ENCODE measurements at places on chromosomes 13 and 19.
A peak's percentile ranks its signal among the peaks of the same experiment; 100 is the strongest.

DNA sequence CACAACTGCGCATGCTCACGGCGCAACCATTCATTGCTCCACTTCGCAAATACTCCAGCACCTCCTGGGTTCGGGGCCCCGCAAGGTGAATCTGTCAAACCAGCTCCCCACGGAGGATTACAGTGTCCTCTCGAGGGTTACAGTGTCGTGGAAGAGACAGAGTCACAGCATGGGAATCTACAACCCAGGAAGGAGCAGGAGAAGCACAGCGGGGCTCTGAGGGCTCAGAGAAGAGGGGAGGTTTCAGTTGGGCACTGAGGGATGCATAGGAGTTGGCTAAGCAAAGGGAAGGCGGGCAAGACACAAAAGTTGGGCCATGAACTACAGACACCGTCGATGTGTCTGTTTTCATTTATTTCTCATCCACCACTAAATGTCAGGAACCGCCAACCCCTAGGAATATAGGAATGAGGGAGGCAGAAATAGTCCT is 1.0 kb upstream of the GTF2F1 start:
- DNase-seq: no peak

GRCh38 chr13:25415241-25415640 is 43.5 kb downstream of the ATP8A2 start:
- DNase-seq: no peak

DNA sequence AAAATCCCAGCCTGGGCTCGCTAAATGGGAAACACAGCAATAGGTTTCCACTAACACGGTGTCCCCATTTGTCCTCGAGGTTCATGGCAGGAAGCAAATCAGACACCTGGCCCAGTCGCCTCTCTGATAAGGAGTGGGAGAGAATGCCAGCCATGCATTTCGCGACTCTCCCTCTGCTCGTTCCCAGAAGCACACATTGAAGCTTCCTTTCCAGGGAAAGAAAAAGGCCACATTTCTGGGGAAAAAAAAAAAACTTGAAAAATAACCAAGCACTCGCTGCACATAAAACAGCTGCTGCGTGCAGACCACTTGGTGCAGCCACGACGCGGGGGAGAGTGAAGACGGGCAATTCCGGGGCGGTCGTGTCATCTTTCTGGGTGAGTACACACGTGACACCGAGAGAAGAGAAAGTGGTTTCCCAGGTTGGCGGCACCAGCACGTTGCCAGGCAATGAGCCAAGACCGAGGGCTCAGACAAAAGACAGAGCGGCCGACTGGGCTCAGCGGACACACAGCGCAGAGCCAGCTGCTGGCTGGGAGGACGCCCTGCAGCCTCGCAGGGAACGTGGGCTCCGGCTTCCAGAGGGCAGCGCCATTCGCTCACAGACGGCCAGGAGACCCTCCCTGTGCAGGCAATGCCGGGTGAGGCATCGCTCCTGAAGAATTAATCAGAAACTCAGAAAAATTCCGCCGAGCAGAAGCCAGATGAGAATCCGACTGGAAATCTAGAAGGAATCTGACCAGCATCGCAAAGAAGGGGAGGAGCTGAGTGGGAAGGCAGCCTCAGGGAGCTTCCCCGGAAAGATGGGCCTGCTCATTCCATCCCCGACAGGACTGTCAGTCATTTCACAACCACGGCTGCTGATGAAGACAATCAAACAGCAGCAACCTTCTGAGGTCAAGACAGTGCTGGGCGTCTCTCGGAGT is 83.2 kb upstream of the IRS2 start:
- DNase-seq: peak; percentile 52

DNA sequence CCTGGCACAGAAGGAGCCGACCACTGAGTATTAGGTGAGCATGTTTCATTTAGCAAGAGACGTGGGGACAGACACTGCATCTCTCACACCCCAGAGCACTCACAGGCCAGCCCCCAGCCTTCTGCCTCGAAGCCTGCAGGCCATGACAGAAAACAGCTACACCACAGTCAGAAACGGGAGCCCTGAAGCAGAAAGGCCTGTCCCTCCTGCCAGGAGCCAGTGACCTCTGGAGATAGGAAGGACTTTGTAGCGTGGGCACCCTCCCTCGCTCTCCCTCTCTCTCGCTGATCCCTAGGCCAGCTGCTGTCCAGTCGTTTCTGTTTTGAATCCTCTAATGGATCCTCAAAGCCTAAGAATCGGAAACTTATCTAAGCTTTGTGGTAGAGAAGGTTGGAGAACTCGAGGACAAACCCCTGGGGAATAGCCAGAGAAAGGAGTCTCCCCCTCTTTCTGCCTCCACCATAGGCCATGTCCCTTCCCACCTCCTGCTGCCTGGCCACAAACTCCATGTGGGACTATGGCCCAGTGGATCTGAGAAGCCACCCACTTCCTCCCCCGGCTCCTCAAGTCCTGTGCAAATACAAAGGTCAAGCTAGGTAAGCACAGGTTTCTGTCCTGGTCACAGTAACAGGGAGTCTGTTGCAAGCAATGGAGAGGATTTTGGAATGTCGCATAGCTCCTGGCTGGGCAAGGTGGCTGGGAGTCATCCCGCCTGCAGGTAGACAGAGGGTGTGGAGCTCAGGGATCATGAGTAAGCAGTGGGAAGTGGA is 95.1 kb downstream of the NUFIP1 start:
- no peak for DNase-seq

GRCh38 chr13:48908381-48909055 is 67.2 kb upstream of the FNDC3A start:
- DNase-seq: no peak

DNA sequence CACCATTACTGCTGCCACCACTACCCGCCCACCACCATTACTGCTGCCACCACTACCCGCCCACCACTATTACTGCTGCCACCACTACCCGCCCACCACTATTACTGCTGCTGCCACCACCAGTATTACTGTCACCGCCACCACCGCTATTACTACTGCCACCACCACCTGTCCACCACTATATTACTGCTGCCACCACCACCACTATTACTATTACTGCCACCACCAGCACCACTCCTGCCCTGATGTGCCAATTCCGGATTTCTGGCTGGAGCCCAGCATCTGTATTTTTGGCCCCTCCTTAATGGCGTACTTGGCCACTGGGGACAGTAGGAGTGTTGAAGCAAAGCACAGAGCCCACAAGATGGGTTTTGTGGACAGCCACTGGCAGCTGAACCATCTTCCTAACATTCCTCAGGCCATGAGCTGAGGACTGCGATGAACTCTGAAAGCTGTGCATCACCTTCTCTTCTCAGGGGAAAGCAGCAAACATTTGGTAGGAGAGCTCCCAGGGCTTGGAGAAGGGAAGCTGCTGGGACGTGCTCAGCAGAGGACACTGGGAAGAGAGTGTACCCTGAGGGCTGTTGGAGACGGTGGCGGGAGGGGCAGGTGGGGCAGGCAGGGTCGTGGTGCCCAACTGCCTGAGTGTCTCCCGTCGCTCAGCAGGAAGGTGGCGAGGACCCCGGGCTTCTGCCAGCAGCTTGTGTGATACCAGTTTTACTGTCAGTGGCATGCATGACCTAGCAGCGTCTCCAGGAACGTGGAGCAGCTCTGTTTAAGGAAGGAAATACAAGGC is 23.0 kb downstream of the CUL4A start:
- DNase-seq: no peak

GRCh38 chr13:53018690-53019647 is 9.6 kb upstream of the OLFM4 start:
- no peak for DNase-seq

- no peak for DNase-seq
Measured at GRCh38 chr13:51385114-51385513, 45.6 kb downstream of the SERPINE3 start.

DNA sequence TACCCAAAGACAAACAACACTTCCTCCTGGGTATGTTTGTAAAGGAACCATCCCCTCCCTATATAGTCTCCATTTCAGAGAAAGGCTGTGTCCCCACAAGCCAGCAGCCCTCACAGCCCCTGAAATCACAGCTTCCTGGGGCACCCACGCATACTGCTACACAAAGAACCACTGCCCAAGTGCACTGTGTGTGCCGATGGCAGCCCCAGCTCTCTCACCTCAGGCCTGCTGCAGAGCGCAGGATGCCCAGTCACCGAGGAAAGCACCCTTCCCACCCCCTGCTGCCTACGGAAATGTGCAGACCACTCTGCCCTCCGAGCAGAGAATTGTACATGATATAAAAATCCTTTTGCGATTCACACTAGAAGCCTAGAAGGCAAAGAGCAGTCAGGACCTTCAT is 39.4 kb downstream of the SOHLH2 start:
- no peak for DNase-seq

- no peak for DNase-seq
Measured at GRCh38 chr19:54189145-54189734, at the start of gene MBOAT7. Gene MBOAT7 (minus strand): TSS chr19:54189580. CDS start chr19:54188508, 1,072 bp downstream.

- DNase-seq: no peak
Measured at GRCh38 chr13:77692746-77693448, 4.6 kb upstream of the SLAIN1 start.

DNA sequence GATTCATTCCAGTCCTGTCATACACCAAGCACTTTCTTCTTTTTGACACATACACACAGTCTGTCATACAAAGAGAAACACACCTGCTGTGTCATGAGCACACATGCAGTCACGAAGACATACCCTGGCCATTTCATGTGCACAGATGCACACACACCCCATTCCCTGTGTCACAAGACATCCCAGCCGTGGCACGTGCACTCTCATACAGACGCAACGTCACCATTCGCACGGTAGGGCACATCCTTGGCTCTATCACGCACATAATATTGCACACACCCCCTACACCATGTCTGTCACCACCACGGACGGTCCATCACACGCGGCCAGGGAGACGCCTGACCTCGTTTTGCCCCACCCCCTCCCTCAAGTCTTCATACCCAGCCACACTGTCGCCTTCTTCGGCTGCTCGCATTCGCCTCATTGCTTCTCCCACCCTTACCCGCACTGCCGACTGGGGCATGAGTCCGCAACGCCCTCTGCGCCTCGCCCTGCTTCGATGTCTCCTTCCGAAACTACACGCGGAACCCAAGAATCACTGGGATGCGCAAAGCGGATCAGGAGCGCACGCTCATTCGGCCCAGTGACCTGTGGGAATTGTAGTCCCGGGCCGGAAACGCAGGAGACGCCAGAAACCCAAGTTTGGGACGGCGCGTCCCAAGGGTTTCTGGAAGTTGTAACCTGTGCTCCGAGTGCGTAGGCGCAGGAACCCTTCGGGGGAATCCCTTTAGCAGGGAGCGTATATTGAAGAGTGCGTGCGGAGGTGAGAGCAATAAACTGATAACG is 6.8 kb upstream of the ZNF283 start:
- no peak for DNase-seq

- DNase-seq: no peak
Measured at GRCh38 chr13:42086582-42086981, 38.1 kb downstream of the DGKH start.

DNA sequence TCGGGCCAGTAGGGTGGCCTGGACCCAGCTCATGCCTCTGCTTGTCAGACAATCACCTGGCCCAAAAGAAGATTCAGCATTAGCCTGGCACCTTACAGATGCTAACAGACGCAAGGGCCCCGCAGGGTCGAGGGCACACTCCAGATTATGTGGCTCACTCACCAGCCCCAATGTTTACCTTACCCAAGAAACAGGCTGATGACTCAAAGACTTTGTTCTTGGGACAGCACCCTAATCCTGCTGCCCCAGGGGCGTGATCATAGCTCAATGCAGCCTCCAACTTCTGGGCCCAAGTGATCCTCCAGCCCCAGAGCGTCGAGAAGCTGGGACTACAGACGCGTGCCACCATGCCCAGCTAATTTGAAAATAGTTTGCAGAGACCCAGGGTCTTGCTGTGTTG is 9.8 kb downstream of the ECSIT start:
- no peak for DNase-seq

DNA sequence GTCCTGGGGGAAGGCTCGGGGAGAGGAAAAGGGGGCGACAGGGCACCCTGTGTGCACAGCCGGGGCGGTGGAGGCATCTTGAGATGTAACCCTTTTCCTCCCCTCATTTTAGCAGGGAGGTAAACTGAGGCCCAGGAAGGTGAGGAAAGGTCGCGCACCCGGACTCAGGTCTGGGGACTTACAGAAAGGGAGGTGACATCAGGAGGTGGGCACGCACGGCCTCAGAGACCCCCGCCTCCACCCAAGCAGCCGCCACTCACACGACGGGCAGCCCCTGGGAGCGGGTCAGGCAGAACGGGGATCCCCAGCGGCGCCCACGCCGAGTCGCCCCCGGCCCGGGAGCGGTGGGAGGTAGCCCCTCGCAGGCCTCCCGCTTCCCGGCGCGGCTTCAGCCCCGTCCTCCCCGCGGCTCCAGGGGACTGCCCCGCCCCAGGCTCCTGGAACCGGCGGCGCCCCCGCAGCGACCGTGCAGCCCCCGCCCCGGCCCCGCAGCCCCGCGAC is 477 bp downstream of the PIP5K1C start:
- no peak for DNase-seq

- no peak for DNase-seq
Measured at GRCh38 chr19:50968716-50969412, 527 bp downstream of the KLK6 start.

DNA sequence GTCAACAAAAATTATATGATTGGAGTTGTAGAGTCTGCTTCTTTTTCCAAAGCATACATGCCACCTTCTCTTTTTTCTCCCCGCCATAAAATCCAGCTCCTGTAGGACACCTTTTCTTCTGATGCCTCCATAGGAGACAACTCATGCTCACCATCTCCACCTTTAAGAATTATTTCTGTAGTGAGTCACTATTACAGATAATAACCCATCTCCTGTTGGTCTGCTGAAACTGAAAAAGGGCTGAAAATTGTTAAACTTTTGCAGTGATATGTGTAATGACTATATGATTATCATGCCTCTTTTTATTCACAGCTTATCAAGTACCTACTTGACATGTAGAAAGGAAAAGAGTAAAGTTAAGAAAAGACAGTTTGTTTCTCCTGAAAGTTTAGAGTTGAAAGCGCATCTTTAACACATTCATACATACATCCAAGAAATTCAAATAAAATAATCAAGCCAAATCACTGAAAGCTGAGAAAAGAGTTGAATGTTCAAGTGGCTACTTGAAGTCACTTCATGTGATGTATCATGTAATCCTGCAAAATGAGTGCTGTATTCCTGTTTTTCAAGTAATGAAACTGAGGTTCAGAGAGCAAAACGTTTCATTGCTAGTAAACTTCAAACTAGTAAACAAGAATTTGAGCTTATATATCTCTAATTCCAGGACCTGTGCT is 35.5 kb upstream of the LPAR6 start:
- DNase-seq: no peak

- DNase-seq: peak; percentile 45
Measured at GRCh38 chr19:18278521-18279265, 2.7 kb downstream of the JUND start.
